ENCODE measurements at places on chromosomes 16 and 17.

DNA sequence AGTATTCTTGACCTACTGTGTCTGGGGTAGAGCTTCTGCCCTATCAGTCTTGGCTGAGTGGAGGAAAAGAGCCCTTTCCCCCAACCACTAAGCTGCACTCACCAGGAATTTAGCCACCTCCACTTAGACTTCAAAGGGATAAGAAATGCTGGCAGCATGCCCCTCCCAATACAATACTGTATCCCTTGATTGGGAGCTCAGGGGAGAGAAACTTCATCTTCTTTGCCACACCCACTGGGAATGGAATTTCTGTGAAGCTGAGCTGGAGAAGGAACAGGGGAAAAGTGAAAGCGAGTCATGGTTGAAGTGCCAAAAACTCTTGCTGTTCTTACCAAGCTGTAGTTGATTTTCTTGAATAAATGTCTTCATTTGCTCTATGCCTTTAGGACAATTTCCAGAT, 68.8 kb downstream of the CEP112 start:
- peak; percentile 29 for DNase-seq

- DNase-seq: no peak
Measured at GRCh38 chr17:52710363-52710901, 551.9 kb upstream of the CA10 start.

DNA sequence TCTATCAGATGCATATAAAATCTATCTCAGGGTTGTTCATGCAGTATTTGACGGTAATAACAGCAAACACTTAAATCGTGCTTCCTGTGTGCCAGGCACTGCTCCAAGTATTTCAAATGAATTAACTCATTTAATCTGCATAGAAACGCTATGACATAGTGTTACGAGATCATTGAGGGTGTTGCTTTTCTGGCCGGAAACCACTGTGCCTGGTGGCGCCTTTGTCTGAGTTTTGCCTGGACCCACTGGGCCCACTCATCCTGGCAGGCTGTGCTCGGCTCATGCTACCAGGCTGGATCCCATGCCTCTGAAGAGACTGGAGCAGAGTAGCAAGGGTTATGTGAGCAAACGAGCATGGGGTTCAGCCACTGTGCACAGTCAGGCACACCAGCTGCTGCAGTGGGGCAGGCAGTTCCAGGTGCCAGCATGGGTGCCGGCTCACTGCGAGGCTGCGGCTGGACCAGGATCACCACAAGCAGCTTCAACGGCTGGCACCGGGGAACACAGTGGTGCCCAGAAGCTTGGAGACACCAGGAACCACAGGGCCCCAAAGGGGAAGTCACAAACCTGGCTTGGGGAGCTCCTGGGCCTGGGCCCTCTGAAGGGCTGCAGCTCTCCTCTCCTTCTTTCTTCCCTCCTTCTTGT, 45.9 kb upstream of the CLEC19A start:
- DNase-seq: no peak

GRCh38 chr17:17021194-17021863, 20.9 kb upstream of the MPRIP start:
- peak; percentile 70 for DNase-seq

GRCh38 chr16:74637742-74638453, 28.8 kb downstream of the RFWD3 start:
- no peak for DNase-seq

- peak; percentile 35 for DNase-seq
Measured at GRCh38 chr17:3890082-3890877, 2.6 kb downstream of the CAMKK1 start.

GRCh38 chr17:32487473-32488176, 832 bp downstream of the CDK5R1 start:
- DNase-seq: peak; percentile 44

DNA sequence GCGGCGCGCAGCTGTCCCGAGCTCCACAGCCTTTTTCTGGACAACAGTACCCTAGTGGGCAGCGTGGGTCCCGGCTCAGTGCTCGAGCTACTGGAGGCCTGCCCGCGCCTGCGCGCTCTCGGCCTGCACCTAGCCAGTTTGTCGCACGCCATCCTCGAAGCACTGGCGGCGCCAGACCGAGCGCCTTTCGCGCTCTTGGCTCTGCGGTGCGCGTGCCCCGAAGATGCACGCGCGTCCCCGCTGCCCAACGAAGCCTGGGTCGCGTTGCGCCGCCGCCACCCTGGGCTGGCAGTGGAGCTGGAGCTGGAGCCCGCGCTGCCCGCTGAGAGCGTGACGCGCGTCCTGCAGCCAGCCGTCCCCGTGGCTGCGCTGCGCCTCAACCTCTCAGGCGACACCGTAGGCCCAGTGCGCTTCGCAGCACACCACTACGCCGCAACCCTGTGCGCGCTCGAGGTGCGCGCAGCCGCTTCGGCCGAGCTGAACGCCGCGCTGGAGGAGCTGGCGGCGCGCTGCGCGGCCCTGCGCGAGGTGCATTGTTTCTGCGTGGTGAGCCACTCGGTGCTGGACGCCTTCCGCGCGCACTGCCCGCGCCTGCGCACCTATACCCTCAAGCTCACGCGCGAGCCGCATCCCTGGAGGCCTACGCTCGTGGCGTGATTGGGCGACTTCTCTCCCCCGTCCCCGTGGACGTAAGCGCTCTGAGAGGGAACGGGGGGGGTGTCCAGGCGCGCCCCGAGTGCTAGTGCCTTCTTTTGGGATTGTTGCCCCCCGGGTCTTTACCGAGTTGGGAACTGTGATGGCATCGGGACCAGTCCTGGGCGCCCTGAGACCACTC, 1.2 kb upstream of the HSF4 start:
- peak; percentile 77 for DNase-seq

DNA sequence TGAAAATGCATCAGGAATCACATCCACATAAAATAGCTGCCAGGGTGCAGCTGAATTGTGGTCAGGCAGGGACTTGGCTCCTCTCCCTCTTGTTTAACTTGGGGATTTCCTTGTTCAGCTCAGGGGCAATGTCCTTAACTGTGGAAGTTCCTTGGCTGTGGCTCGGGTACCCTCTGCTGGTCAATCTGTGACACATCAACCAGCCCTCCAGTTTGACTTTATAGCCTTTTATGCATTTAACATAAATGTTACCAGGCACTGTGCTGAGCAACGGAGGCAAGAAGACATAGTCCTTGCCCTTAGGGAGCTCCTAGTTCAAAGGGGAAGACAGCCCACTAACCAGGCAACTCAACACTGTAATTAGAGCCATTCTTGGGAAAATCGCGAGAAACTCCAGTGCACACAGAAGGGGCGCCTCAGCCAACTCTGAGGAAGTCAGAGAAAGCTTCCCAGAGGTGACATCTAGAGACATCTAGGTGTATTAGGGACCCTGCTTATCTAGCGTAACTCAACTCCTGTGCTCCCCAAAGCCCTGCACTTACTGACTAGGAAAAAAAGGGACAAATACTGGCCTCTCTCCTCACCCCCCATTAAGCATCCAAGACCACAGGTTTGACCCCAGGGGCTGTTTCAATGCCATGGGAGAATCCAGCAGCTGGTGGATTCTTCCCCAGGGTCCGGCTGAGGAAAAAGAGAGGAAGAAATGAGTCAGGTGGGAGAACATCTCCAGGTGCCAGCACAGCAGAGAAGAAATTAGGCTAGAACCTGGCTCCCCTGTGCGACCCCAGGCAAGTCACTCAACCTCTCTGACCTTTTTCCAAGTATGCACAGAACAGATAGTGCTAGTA, 17.3 kb upstream of the EEF2K start:
- peak; percentile 82 for DNase-seq

DNA sequence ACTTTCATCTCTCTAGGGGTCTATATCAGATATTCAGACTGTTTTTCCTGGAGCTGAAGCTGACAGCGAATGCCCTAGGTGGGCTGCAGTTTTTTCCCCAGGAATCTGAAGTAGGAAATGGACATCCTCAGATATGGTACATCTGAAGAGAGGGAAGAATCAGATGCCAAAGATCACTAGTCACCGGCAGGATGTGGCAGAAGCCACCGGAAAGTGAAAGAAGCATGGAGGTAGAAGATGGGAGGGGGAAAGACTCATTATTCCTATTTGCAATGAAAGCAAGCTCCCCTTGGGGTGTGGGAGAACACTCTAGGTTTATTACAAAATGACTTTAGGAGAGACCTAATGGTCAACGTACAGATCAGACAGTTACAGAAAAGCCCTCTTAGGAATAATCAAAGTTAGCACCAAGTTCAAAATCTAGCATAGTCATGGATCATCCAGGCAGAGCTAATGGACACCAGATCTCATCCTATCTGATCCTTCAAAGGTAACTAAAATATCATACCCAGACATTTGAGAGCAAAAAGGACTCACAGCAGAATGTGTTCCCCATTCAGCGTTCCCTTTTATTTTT, 110.7 kb downstream of the HS3ST3A1 start:
- DNase-seq: no peak

- DNase-seq: no peak
Measured at GRCh38 chr17:42337442-42337841, 49.1 kb downstream of the STAT5A start.

- peak; percentile 35 for DNase-seq
Measured at GRCh38 chr17:81825841-81826466, 7.1 kb downstream of the MCRIP1 start.

- no peak for DNase-seq
Measured at GRCh38 chr17:82817947-82818346, 21.9 kb downstream of the ZNF750 start.

DNA sequence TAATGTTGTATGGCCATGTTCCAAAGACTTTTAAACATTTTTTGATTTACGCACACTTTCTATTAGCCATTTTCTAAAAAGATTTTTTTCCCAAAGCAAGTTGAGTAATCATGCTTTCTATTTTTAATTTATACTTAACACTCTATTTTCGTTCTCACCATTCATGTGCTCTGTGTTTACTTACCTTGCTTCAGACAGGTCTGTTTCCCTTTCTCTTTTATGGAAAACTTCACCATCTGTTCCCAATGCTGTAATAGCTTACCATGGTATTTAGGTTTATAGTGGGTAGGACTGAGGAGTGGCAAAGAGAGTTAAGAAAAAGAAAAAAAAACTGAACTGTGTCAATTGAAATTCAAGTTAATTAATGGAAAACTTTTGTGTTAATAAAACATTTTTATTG, 37.5 kb upstream of the KCNJ16 start:
- DNase-seq: no peak
